ENCODE measurements at places on chromosomes 5 and 9.

DNA sequence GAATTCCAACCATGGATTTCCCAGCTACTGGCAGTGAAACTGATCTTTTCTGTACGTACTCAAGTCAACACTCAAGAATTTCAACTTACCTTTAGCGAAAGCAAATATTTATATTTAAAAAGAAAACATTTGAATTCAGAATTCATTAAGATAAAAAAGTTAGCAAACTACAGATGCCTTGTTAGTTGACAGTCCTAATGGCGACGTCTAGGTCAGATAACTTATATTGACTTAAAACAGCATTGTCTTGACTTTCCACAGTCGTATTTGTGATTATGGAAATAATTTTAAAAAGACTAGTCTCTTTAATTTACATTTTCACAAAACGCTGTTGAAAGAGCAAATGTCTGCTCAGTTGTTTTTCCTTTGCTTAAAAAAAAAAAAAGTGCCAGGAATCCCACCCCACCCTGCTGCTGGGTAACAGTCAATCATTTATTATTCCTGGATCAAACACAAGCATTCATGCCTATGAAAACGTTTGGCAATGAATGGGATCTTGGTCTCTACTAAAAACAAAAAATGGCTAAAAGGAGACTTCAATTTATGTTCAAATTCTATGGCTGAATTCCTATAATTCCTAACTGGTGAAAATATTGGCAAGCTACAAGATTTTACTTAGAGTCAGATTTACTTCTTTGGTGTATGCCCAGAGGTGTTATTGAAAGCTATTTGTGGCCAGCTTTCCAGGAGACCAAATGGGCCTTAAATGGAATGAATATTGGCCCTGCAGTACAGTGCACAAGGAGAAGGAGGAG lies 22.0 kb downstream of the OR2S2 start:
- DNase-seq: no peak

DNA sequence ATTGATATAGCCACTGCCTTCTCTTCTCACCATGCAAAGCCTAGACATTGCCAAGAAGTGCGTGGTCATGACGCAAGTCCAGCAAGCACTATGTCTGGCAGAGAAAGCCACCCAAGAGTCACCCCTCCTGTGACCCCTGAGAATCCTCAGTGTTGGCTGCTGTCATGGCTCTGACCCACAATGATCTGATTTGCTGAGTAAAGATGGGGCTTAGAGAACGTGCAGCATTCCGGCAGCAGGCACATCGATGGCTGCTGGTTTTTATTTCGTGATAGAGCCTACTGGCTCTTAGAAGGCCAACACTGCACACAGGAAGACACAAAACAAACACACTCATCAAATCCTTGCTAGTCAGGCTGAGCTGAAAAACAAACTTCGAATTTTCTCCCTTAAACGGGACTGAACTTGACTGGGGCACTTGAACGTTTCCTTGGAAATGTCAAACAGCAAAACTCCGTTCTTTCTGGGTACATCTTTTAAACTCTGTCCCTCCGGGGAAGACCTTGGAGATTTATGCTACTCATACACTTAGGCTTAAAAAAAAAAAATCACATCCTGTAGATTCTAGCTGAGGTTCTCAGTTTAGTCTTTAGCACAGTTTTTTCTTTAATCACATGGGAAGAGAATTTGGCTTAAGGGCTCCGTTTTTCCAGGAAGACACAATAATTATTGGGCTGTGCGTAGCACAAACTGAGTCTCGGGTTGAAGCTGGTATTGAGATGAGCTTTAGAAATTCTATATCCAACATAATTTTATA lies 88.2 kb upstream of the BASP1 start:
- DNase-seq: no peak

DNA sequence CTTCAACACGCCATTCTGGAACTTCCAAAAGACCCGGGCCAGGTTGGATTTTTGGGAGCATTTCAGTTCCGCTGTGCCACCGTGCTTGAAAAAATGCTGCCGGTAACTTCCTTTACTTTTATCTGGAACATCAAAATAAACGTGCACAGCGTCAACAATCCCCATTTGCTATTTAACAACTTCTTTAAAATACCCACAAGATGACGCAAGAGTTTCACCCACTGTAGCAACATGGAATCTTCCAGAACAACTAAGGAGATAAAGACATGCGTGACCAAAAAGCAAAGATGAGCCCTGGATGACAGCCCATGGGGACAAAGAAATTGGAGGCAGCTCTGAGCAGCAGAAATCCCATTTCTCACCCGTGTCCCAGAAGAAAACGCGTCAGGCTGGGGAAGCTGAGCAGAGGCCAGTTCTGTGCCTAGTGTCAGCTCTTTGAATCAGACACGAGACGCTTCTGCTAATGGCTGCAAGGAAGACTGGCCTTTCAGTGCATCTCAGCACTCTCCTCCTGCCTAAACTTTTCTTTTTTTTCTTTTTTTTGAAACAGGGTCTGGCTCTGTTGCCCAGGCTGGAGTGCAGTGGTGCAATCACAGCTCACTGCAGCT lies 61.3 kb downstream of the SECISBP2 start:
- no peak for DNase-seq

DNA sequence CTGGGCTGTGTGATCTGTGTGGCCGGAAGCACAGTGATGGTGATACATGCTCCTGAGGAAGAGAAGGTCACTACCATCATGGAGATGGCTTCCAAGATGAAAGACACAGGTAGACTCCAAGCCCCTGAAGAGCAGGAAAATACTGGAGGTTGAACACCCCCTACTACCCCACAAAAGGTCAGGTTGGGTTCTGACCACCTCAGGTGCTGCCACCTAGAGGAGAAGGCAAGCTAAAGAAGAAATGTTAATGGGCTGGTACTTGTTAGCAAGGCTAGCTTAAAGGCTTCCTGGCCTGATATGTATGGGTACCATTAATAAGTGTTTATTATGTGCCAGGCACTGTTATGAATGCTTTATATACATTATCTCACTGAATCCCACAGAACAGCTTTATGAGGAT lies 11.7 kb downstream of the NIPAL4 start:
- no peak for DNase-seq

GRCh38 chr5:18043344-18043743 lies 409.1 kb downstream of the TAF11L14 start:
- DNase-seq: no peak

DNA sequence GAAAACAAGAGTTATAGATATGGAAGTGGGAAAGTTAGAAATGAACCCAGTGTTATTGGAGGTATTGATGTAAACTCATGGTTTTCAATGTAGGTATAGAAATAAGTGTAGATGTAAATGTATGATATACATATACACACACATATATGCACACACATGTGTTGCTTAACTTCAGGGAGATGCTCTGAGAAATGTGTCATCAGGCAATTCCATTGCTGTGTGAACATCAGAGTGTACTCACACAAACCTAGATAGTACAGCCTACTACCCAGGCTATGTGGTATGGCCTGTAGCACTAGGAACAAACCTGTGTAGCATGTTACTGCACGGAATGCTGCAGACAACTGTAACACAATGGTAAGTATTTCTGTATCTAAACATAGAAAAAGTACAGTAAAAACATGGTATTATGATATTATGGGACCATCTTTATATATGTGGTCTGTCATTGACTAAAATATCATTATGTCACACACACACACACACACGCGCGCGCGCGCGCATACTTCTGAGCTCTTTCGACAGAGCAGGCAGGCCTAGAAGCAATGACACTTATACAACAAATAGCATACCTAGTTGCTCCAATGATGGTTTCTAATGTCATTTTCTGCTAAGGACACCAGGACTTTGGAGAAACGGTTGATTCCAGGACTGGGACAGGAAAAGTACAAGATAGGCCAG lies 86.6 kb downstream of the MACROH2A1 start:
- no peak for DNase-seq

DNA sequence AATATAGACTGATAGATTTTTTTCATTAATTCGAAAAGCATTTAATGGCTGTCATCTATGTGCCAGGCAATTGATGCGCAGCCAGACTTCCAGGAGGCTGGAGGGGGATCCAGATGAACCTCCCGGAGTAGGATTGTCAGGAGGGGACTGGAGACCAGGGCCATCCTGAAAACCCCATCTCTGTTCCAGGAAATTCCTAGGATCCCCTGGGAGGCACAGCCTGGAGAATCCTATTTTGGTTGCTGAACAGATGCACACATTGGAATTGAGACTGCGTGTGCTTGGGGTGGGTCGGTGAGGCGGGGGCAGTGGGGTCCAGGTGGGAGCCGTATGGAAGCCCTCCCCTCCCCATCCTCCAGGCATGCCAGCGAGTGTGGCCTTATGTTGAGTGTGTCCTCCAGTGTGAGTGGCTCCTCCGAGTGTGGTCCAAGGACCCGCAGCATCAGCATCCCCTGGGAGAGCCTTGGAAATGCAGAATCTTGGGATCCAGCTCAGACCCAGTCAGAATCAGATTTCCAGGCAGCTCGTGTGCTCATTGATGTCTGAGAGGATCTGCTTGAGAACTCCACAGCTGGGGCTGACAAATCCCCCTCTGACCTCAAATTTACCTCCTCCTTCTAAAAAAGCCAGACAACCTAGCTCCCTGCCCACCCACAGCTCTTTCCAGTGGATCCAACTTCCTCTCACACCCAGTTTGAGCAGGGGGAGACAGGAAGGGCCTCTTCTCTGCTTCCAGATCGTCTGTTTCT lies 38.7 kb downstream of the ROPN1L start:
- DNase-seq: no peak

DNA sequence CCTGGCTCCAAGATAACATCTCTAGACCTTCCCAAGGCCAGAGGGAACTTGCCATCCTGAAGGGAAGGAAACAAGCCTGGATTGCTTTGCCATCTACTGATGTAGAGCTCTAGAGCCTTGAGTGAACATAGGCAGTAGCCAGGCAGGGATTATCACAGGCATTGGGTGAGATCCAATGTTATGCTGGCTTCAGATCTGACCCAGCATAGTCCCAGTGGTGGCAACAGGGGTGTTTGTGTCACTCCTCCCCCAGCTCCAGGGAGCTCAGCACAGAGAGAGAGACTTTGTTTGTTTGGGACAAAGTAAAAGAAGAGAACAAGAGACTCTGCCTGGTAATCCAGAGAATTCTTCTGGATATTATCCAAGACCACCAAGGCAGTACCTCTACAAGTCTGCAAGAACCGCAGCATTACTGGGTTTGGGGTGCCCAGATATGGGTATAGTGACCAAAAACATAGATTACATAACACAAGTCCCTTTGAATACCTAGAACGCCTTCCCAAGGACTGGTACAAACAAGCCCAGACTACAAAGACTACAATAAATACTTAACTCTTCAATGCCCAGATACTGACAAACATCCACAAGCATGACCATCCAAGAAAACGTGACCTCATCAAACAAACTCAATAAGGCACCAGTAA lies 137.6 kb upstream of the DAPK1 start:
- no peak for DNase-seq

GRCh38 chr5:172078726-172079345 lies 72.4 kb upstream of the FBXW11 start:
- no peak for DNase-seq

- DNase-seq: no peak
Observed at GRCh38 chr9:16884952-16885513, 14.6 kb upstream of the BNC2 start.

DNA sequence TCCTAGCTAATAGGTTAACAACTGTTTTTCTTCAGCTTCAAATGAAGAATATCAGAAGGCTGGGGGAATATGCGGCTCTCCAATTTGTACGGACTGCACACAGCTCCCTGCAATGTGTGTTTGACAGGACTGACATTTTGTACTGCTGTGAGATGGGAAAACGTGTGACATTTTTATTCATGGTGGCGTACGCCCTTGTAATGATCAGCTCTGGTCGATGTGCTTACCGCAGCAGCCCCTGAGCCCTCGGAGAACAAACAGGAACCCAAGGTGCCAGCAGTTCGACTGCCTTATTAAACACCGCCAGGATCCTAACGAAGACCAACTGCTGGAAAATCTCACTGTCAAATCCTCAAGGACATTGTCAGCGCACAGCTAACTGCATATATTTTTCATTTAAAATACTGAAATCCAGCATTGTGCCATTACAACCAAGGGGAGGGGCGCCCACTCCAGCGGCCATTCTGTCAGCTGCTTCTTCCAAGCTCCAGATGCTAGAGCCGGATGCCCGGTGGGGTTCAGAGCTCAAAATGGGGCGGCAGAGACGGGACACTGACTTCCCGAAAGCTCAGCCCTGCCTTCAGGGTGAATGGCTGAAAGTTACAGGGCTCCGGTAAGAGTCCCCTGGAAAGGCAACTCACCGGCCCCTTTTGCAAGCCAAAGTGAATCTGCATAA lies 66.8 kb downstream of the CRB2 start:
- DNase-seq: no peak

DNA sequence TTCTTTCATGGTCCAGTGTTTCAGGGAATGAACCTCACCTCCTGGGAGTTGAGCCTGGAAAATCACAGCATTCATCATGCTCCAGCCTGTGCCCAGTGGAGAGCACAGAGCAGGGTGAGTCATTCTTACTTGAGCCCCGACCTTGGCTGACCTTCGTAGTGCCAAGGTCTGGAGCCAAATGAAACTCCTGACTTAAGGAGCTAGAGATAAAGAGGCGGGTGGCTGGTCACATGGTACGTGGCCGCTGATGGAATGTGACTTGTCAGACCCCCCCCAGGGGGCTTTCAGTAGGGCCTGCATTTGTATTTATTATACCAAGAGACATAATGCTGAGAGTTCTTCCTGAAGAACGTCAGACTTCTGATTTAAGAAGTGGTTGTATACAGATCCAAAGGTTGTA lies 15.0 kb upstream of the PIP5K1B start:
- DNase-seq: no peak

GRCh38 chr9:113963017-113963620 lies 87.0 kb downstream of the ZNF618 start:
- peak; percentile 10 for DNase-seq

- peak; percentile 35 for DNase-seq
Observed at GRCh38 chr9:73200694-73201452, 49.2 kb downstream of the ANXA1 start.

DNA sequence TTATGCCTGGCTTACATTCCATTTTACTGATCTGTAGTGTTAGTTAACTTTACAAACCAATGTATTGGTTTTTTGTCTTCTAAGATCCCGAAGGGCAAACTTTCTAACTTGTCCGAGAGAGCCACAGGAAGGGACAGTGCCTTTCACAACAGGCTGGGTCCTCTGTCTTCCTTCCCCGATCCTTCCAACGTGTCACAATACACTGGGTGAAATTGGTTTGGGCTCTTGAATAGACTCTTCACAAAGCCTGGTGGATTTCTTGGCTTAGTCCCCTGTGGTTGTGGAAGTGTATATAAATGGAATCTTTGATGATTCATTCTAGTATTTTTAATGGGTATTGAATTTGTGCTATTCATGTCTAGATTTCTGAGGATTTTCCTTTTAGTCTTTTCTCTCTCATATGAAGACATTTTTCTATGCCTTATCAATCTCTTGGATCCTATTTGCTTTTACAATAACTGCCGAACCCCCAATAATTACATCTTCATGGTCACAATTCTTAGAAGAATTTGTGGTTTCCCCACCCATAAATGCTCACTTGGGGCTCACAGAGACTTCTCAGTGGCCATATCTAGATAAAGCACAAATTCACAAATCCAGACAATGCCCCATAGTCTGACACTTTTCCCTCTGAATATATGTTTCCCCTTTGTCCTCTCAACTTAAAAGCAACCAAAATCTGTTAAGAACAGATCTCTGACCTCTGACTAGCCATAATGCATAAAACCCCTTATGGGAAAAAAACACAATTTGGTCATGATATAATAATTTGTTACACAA lies 107.7 kb downstream of the MTRR start:
- no peak for DNase-seq
